ENCODE measurements at places on chromosomes 2 and 18.
A peak's percentile ranks its signal among the peaks of the same experiment; 100 is the strongest.

DNA sequence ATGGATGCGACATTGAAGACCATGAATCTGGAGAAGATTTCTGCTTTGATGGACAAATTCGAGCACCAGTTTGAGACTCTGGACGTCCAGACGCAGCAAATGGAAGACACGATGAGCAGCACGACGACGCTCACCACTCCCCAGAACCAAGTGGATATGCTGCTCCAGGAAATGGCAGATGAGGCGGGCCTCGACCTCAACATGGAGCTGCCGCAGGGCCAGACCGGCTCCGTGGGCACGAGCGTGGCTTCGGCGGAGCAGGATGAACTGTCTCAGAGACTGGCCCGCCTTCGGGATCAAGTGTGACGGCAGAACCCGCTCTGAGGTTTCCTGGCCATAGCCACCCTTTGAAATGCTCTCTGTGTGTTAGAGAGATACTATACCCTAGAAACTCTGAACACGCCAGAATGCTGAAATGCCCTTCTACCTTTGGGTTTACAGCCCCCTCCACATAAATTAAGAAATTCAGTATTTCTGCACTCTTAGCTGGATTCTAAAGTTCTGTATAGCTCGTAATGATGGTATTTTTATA is 659 bp downstream of the CHMP1B start:
- DNase-seq, result peak; percentile 55

- no peak for DNase-seq
Measured at GRCh38 chr2:191049728-191050639, 36.0 kb upstream of the STAT1 start.

GRCh38 chr2:74146929-74147726 is 584 bp downstream of the BOLA3 start:
- DNase-seq, result no peak

DNA sequence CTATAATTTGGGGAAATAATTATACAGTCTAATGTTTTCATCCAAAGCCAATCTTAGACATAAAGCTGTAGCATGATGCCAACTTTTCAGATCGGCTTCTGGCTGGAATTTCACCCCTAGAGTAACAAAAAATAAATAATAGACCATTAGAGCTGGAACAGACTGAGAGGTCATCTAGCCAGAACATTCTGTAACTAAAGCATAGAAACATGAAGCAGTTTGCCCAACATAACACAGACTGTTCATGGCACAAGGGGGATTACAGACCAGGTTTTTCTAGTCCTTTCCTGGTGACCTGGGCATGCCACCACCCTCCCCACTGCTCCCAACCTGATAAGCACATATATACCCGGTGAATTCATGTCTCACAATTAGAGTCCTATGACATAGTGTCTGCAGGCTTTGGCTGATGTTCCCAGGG is 116.4 kb upstream of the PPP1CB start:
- no peak for DNase-seq

- DNase-seq, result no peak
Measured at GRCh38 chr2:75336451-75336850, 137.1 kb upstream of the TACR1 start.

DNA sequence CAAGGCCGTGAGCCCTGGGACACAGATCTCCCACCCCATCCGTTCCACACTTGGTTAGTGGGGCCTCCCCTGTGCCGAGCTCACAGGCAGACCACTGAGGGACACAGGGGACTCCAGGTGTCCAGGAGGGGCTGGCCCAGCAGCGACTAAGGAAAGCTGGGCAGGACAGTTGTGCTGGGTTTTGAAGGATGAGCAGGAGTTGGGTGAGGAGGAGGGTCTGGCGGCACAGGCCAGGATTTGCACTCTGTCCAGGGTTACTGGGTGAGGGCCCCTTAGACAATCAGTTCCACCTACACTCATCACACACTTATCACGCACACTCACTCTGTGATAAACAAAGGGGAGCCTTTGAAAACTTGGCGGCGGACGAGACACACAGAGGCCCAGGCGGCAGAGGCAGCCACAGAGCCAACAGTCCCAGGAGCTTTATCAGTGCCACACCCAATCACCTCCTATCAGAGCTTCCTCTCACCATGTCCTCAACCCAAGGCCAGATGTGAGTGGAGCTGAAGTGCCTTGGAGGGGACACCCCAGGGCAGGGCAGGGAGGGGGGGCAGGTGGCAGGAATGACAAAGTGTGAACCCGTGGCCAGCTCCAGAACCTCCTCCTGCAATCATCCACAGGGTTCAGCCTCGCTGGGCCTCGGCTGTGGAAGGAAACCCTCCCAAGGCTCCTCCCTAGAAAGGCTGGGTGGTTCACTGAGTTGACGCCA is 26.6 kb downstream of the BIN1 start:
- no peak for DNase-seq

GRCh38 chr2:15588329-15588919 is 3.2 kb upstream of the DDX1 start:
- DNase-seq, result no peak

- no peak for DNase-seq
Measured at GRCh38 chr2:137570484-137570883, 393.8 kb upstream of the HNMT start.

- DNase-seq, result no peak
Measured at GRCh38 chr2:127105656-127106456, 1.1 kb downstream of the BIN1 start.

GRCh38 chr2:157181234-157181633 is 76.3 kb upstream of the GALNT5 start:
- no peak for DNase-seq

- no peak for DNase-seq
Measured at GRCh38 chr2:73987109-73987947, 2.6 kb downstream of the TET3 start.

DNA sequence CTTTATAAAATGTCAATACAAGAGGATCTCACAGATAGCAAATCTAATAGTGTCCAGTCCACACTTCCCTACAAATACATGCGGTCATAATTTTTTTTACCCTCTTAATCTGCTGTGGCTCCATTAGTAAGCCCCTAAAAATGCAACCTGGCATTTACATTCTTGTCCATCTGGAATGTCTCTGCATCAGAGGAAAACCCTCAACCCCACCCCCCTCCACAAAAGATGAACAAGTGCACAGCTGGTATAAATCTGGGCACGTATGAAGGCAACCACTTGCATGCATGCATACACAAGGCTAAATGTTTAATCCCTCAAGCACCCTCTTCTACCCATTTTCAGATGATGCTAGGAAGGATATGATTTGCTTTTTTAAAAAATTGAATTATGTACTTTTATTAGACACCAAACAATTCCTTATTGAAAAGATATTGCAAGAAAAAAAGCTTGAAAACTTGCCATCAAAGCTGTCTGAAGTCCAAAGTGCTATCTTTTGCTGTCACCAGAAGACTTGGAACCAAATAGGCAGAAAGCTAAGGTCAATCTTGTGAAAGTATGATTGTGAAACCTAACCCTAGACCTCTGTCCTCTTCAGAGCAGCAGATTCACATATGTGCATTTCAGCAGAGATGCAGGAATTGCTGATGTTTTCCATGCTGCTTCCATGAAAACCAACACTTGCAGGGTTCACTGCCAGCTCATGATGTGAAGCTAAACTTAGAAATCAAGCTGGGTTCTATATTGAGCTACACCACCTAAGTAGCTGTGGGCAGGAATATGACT is 39.0 kb downstream of the IRS1 start:
- DNase-seq, result no peak

DNA sequence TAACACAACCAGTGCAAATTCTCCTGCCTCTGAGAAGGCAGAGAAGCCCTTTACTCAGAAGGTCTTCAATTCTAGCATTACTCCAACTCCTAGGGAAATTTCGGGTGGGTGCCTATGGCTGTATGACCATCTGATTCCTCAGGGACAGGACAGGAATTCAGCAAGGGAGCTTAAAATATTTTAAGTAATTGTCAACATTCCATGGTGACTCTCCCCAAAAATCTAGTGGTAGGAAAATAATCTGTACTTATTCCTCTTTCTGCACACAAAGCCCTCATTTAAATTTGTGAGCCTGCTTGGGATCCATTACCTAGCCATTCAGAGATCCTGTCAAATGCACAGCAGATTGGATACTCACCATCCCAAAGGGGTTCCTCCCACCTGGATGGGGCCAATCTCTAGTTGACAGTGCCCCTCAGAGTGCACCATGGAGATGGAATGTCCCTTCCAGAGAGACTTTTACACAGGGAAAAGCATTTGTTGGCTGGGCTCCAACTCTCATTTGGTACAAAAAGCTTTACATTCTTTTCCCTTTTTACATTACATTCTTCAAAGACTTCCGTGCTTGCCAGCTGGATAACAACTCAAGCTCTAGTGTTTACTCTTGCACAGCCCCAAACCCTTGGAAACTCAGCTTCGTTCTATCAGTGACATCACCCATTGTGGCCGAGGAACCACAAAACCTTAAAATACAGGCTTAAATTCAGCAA is 3.1 kb upstream of the TMEM150A start:
- DNase-seq, result no peak

- DNase-seq, result no peak
Measured at GRCh38 chr2:238649936-238650518, 197.9 kb upstream of the TWIST2 start.

DNA sequence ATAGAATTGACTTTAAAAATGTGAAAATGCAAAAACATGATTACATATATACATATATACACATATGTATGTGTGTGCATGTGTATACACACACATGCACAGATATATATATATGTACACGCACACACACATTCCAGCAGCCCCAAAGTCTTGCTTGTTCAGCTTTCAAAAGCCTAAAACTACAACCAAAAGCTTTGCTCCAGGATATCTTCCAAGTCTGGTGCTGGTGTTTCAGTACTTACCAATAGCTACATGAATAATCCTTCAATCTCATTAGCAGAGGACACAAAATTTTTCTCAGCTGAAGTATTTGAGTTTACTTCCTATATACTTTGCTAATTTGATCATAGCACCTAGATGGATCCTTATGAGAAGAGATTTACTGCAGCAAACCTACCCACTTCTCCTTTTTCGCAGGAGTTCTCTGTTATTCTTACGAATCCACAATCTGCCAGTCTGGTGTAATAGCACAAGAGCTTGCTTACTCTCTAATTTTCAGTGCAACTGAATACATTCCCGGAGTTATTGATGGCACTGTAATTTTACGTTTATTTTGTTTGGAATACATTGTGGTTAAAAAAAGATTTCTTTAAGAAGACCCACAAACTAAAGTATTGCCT is 553.3 kb downstream of the ARHGAP15 start:
- no peak for DNase-seq

GRCh38 chr2:235520787-235521186 is 26.9 kb downstream of the AGAP1 start:
- no peak for DNase-seq

DNA sequence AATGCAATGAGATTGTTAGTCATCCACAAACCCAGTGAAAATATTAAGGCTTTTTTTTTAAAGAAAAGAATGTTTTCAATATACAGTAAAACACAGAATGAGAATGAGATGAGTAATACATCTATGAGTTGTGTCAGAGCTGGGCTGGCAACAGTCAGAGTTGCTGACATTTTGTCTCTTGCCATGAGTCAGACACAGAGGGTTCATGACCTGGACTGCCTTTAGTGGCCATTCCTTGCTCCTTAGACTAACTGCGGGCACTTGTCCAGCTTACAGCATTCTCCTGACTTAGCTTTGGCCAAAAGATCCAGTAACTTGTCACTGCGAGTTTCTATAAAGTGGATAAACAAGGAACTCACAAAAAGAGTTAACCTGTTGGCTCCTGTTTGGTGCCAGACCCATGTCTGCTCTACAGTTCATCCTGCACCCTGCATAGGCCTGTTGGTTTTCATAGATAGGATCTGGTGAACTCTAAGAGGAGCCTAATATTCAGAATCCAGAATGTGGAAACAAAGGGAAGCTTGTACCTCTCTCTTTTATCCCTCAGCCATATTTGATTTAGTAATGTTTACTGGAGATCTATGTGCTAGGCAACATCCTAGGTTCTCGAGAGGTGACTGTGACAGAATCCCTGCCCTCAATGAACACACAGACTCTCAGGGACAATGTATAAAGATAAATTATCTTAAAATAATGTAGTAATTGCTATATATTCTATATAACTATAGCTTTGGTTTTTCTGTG is 391.5 kb upstream of the VWC2L start:
- no peak for DNase-seq

DNA sequence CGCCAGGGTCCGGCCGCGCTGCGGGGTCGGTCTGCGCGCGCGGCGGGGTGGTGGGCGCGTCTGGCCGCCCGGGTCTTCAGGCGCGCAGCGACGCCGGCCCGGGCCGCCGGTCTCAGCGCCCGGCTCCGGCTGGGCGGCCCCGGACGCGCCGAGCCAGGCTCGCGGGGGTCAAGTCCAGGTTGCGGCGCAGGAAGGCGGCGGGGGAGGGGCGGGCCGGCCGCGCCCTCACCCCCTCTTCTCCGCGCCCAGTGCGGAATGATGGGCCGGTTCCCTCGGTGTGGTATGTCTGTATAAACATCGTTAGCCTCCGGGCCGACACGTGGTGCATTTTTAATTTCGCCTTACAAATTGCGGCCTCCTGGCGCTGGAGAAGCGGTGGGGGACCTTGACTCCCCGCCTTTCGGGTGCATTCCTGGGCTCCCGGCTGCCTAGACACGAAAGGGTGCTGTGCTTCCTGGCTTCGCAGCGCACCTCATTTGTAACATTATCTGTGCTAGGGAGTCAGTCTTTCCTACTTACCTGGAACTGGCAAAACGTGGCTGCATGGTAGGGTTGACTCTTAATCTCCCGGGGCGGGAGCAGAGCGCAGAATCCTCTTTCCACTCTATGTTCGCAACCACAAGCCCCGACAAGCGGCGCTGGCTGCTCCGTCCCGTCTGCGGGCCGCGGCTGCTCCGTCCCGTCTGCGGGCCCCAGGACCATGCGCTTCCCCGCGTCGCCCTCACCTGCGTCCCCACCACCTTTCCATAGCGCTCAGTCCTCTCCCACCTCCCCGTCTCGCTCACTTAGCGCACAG is 69.0 kb downstream of the CTAGE1 start:
- DNase-seq, result no peak

DNA sequence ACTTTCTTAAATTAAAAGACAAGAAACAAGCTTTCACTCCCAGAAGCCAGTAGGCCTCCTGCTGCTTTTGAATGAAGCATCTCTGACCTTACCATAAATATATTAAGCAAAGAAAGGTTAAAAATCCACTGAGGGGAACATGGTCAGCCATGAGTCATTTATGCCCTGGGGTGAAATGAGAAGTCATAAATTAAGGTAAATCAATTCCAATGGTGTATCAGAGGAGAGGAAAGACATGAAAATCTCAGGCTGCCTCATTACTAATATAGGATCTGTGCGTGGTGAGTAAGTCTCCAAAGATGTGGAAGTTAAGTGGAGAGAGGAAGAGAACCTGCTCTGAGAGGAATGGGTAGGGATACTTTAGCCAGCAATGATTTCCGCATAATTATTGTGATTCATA is 292.3 kb upstream of the CHAC2 start:
- DNase-seq, result no peak

GRCh38 chr2:120013597-120014223 is 833 bp downstream of the EPB41L5 start:
- DNase-seq, result no peak

GRCh38 chr2:237696461-237696860 is 69.1 kb downstream of the LRRFIP1 start:
- no peak for DNase-seq

All from T-cell (primary cell).